ENCODE measurements at places on chromosomes 11 and 22.

- no peak for DNase-seq
These were observed 8.3 kb upstream of the KIAA0930 start for GRCh38 chr22:45248832-45249561.

DNA sequence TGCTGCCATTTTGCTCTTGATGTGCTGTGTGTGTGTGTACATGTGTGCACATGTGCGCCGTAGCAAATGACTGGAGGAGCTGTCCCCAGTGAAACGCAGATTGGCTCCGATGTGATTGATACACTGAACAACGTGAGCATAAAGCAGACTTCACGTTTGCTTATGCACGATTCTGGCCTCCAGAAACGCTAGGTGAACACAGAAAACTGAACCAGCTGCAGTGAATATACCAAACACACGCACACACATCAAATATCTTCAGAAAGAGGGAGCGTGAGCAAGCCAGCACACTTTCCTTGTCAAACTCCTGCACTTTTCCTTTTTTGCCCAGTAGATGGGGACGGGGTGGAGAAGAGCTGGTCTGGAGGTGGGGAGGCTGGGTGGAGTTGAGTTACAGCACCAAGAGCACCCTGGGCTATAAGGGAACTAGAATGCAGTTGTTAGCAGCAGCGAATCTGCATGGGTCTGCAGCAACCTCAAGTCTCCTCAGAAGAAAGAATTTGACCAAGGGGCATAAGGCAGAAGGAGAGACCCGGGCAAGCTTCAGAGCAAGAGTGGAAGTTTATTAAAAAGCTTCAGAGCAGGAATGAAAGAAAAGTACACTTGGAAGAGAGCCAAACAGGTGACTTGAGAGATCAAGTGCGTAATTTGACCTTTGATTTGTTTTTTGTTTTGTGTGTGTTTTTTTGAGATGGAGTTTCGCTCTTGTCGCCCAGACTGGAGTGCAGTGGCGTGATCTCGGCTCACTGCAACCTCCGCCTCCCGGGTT, 77.8 kb upstream of the CADM1 start:
- DNase-seq: no peak

DNA sequence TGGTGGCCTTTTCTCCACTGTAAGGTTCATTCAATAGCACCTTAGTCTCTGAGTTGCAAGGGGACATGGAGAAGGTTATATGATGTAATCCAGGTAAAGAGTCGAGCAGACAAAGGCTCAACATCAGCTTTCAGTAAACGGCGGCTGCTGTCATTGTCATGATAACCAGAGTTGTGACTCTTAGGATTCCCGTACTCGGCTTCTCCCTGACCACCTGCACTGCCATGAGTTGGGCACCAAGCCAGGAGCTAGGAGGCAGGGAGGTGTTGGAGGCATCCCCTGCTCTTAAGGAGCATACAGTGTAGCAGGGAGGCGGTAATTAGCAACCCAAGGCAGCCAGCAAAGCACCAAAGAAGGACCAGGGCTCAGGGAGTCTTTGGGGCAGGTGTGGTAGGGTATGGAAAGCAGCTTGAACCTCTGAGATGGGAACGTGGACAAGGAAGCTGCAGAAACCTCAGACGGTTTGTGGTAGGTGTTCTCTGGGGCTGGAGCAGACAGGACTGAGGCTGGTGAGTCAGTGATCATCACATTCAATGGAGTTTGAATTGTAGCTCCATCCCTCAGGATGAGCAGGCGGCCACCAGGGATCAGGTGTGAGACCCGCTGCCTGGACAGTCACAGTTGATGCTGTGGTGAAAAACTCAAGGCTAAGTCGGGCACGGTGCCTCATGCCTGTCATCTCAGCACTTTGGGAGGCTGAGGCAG, 31.7 kb downstream of the LIF start:
- DNase-seq: no peak

DNA sequence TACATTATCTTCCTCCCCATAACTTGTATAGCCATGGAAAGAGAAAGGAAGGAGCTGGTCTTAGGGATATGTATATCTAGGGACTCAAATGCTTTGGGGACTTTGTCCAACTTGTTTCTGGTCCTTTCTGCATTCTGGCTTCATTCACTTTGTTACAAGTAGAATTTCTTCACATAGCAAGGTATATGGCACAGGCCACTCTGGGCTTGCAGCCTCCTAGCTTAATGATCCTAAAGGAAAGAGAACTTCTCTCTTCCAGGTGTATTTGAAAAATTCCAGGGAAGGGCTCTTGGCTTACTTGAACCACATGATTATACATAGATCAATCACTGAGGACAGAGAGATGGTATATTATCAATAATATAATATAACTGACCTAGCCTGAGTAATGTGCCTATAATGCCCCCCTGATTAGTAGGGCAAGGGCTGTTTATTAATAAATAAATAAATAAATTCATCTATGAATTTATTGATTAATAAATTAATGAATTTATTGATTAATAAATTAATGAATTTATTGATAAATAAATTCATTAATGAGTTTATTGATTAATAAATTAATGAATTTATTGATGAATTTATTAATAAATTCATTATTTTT, 48.2 kb upstream of the CEP295 start:
- no peak for DNase-seq

DNA sequence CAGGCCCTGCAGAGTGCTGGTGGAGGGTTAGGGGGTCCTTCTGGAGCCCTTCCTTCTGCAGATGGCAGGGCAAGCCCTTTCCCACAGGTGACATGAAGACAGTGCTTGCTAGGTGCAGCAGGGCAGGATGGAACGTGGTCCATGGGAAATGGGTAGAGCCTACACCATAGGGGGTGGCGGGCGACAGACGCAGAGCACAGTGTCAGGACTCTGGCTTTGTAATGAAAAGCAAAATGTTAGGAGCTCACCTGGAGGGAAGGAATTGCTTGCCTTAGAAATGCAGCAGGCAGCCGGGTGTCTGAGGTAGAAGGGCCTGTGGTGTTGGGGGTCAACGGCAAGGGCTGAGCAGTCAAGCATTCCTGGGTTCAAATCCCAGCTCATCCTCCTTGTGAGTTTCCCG, 54.9 kb downstream of the ARHGAP8 start:
- no peak for DNase-seq

GRCh38 chr11:72511393-72512047, 77.2 kb upstream of the CLPB start:
- no peak for DNase-seq

- DNase-seq: no peak
These were observed 114.1 kb downstream of the VPREB1 start for GRCh38 chr22:22358686-22359085.

DNA sequence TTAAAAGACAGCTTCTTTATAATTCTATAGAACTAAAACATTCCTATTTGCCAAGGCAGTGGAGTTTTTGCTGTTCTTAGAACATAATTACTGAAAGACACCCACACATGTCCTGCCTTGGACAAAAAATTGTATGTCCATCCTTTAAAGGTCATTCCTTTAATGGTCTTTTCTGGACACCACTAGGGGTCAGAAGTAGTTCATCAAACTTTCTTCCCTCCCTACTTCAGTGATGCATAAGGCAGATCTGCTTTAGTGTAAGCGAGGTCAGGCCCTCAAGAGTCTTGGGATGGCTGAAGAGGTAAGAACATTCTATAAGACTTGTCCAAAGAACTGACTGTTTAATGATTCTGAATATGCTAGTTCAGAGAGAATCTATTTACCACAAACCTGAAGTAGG, 4.3 kb upstream of the OR51V1 start:
- no peak for DNase-seq
